ENCODE measurements at places on chromosomes 4 and X. TPM values are rescaled to one million over a fixed set of nuclear protein-coding genes. Genes with fewer than 3 reads are reported as not detected.

- DNase-seq: no peak
Observed at GRCh38 chr4:29081234-29081955, 1638.8 kb upstream of the PCDH7 start.

- no peak for DNase-seq
Observed at GRCh38 chr4:112213091-112213490, 18.5 kb upstream of the AP1AR start.

- DNase-seq: no peak
Observed at GRCh38 chrX:16983051-16983450, 36.6 kb downstream of the REPS2 start.

DNA sequence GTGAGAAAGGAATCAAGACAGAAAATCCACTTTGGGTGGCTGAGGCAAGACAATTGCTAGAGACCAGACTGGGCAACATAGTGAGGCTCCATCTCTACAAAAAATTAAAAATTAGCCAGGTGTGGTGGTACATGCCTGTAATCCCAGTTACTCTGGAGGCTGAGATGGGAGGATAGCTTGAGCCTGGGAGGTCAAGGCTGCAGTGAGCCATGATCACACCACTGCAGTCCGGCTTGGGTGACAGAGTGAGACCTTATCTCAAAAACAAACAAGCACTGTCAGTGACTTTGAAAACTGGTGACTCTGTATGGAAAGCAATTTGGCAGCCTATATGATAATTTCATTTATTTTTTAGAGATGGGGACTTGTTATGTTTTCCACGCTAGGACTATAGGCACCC lies 2.3 kb upstream of the ELOVL6 start:
- DNase-seq: no peak

DNA sequence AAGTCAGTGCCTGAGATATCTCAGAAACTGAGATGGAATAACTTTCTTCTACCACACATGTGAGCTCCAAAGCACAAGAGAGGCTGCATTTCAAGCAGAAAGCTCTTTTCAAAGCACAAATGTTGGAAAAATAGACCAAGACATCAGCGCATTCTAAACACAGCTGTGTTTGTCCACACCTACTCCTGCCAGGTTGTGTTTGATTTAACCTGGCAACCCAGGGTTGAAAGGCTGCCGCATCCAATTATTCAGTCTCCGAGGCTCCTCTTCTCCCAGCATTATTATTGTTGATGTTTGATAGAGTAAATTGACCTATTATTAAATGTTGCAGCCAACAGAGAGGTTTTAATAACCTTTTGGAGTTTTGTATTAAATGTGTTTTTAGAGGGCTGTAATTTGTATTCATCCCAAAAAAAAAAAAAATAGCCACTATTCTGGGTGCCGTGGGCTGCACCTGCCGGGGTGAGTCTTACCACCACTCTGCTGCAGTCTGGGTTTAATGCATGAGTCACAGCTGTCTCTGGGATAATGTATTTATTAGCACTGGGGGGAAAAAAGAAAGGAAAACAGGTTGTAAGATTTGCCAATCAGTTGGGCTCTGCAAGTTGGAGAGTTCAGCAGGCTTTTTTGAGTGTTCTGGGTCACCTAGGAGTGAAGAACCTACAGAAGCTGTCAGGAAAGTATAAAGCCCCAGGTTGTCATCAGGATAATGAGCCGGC lies 105.2 kb upstream of the NOCT start:
- DNase-seq: no peak

OTUD6A gene
- total RNA-seq: not detected

ARHGAP6 gene
- 55.0 TPM for total RNA-seq

GAB3 gene
- 23.3 TPM for total RNA-seq

SYNPO2 gene
- 0.18 TPM for total RNA-seq

STPG2 gene
- not detected for total RNA-seq
